HTR-8/SVneo (cell line): ENCODE measurements at places on chromosomes 11 and 22.
A peak's percentile ranks its signal among the peaks of the same experiment; 100 is the strongest.

- no peak for DNase-seq
Observed at GRCh38 chr22:37205046-37205445, 7.2 kb downstream of the SSTR3 start.

- peak; percentile 41 for DNase-seq
Observed at GRCh38 chr11:9251311-9251710, 13.8 kb downstream of the DENND5A start.

DNA sequence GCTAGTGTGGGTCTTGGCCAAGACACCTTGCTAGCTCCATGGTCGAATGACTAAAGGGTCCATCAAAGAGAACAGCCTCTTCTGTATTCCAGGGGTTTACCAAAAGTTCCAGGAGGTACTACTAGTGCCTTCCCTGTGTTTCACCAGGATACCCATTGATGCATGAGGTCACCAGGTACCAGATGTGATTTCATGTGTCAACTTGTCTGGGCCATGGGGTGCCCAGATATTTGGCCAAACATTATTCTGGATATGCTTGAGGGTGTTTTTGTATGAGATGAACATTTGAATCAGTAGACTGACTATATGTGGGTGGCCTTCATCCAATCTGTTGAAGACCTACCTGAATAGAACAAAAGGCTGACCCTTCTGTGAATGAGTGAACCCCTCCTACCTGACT is 92.8 kb downstream of the GALNT18 start:
- no peak for DNase-seq

DNA sequence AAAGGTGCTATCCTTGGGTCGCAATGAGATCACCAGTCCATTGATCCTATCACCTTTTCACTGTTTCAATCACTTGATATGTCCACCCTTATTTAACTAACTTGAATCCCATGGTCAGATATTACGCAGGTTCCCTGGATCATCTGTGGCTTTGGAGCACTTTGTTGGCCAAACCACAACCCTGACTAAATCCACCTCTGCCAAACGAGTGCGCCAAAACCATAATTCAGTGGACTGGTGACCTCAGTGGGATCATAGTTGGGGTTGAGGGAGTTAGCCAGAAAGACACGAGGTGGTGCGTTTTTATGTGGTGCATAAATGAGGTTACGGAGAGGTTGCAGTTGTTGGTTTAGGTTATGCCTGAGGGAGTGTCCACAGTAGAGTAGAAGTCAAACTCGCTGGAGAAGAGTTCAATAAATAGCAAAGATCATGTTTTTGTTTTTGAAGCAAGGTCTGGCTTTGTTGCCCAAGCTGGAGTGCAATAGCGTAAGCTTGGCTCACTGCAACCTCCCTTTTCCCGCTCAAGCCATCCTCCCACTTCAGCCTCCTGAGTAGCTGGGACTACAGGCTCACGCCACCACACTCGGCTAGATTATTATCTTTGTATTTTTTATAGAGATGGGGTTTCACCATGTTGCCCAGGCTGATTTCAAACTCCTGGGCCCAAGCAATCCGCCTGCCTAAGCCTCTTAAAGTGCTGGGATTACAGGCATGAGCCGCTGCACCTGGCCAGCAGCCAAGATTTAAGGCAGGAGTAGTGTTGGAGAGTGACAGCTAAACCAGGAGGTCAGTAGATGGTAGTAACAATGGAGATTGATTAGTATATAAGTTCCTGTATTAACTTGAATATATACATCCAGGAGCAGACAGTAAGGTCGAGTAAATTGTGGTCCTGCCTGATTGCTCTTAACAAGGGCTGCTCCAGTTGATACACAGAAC is 4.5 kb downstream of the FOXR1 start:
- no peak for DNase-seq

DNA sequence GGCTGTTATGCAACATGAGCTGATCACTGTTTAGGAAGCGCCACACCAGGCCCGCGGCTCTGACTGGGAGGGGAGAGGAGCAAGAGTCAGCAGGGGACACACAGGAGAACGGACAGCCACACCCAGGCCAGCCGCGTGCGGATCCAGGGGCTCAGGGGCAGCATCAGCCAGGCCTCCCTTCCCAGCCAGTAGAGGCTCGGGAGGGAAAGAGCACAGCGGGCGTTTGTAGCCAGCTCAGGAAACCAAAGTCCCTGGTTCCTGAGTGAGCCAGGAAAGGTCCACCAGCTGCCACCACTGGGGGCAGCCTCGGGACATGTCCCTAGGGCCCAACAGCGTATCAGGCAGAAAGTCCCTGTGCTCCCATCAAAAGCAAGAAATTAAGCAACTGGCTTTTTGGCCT is 71.8 kb upstream of the PITPNB start:
- peak; percentile 10 for DNase-seq

- DNase-seq, result peak; percentile 76
Observed at GRCh38 chr22:36331306-36331911, 56.4 kb downstream of the MYH9 start.

- DNase-seq, result no peak
Observed at GRCh38 chr11:36196411-36196998, 92.7 kb downstream of the COMMD9 start.

GRCh38 chr22:19057539-19057938 is 64.7 kb downstream of the DGCR2 start:
- no peak for DNase-seq

GRCh38 chr22:49212002-49212401 is 615.7 kb downstream of the BRD1 start:
- DNase-seq, result no peak

GRCh38 chr11:76025068-76025467 is 181.2 kb downstream of the WNT11 start:
- DNase-seq, result peak; percentile 28

GRCh38 chr11:67442504-67443404 is 522 bp downstream of the CORO1B start:
- no peak for DNase-seq

DNA sequence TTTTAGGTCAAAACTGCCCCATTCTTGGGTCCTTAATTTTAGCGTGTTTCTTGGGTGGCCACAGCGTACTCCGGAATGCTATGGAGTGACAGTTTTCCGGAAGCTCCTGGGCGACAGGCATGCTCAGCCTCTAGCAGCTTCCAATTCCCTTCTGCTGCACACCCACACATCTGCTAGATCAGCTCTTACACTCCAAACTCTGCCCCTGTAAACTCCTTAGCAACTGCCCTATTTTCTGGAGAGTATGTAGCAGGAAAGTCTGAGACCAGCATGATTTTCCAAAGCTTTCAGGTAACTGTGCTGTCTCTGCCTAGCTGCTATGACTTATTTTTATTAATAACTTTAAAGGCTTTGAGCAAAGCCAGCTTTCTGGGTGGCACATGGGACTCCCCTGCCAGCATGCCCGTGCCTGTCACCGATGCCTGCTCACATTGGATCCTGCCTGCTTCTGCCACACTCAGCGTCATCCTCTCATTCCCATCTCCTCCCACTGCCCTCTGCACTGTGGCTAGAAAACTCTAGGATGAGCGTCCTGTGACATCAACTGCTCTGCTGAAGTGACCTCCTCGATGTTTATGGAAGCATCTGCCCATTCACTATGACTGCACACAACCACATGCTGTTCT is 17.3 kb downstream of the TOLLIP start:
- no peak for DNase-seq

GRCh38 chr11:69508974-69509373 is 27.5 kb downstream of the LINC01488 start:
- no peak for DNase-seq

GRCh38 chr22:25621986-25622385 is 57.5 kb downstream of the GRK3 start:
- peak; percentile 7 for DNase-seq

GRCh38 chr22:37401401-37402183 is 25.7 kb downstream of the ELFN2 start:
- DNase-seq, result no peak

GRCh38 chr11:33909150-33909549 is 17.3 kb upstream of the LMO2 start:
- no peak for DNase-seq

DNA sequence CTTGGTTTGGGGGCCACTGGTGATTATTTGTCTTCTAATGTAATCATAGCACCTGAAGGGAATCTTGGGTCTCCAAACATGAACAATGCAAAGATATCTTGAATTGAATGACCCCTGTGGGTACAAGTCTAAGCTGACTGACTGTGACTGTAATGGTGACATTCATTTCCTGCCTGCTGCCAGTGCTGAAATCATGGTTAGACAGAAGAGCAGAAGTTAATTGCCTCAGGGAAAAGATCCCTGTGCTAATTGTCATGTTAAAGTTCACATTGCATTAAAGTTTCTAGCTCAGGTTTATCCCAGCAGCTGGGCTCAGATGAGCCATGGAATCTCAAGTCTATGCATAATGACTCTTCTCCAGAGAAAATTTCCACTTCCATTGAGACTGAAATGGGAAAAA is 772.0 kb downstream of the ETS1 start:
- no peak for DNase-seq

- DNase-seq, result peak; percentile 19
Observed at GRCh38 chr11:27427183-27427980, 45.2 kb downstream of the LGR4 start.

GRCh38 chr11:77529685-77530084 is 55.8 kb upstream of the PAK1 start:
- DNase-seq, result no peak

- DNase-seq, result no peak
Observed at GRCh38 chr22:29945435-29945834, 62.5 kb downstream of the MTMR3 start.

- peak; percentile 79 for DNase-seq
Observed at GRCh38 chr11:57800444-57801182, 39.0 kb downstream of the CTNND1 start.

- DNase-seq, result no peak
Observed at GRCh38 chr22:17562906-17563870, at the start of gene SLC25A18. SLC25A18 (plus strand) TSS chr22:17563498; CDS start chr22:17579945, 16,447 bp downstream.

GRCh38 chr11:99682646-99683045 is 661.9 kb downstream of the CNTN5 start:
- DNase-seq, result no peak

GRCh38 chr22:46287873-46288751 is 8.6 kb upstream of the GTSE1 start:
- DNase-seq, result no peak

DNA sequence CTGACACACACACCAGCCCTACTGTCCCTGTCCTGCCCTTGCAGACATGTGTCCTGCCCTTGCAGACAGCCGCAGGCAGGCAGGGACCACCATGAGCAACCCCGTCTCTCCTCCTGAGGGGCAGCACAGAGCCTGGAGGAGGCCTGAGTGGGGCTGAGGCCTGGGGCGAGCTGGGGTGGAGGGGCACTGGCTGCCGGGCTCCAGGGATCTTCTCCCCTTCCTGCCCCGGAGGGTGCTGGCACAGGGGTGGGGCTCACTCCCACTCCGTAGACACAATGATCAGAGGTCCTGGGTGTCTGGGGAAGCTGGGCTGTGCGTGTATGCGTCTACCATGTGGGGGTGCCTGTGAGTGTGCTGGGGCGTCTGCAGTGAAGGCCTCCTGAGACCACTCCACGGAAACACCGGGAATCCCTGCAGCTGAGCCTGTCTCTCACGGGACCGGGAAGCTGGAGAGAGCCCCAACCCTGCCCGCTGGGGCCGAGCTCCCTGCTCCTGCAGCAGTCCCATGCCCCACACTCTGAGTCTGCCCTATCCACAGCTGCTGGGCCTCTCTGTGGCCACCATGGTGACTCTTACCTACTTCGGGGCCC is 588 bp downstream of the TSPAN32 start:
- DNase-seq, result no peak

GRCh38 chr11:72700146-72700545 is 25.9 kb upstream of the PDE2A start:
- DNase-seq, result no peak

- peak; percentile 26 for DNase-seq
Observed at GRCh38 chr11:5369789-5370188, 13.8 kb upstream of the OR51M1 start.

- no peak for DNase-seq
Observed at GRCh38 chr11:7968686-7969085, 3.4 kb upstream of the NLRP10 start.

- DNase-seq, result no peak
Observed at GRCh38 chr11:130180491-130180890, 20.9 kb downstream of the ST14 start.

- no peak for DNase-seq
Observed at GRCh38 chr11:9396752-9397151, 12.3 kb downstream of the IPO7 start.

DNA sequence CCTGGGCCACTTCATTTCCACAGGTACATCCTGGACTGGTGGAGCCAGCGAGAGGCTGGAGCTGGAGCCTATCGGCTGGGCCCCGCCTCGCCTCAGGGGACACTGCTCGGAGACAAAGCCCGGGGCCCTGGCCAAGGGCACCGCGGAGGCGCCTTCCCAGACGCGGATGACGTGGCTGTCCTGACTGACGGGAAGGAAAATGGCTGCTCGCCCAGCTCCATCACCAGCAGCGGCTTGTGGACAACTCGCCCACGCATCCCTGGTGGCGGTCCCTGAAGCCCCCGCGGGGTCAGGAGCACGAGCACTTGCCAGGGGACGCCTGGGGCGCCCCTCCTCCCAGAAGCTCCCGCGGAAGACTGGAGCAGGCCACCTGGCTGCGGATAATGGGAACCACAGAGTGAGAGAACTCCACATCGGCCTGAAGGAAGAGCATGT is 49.6 kb downstream of the CECR2 start:
- no peak for DNase-seq

GRCh38 chr11:111736621-111737443 is 29.4 kb downstream of the PPP2R1B start:
- no peak for DNase-seq

DNA sequence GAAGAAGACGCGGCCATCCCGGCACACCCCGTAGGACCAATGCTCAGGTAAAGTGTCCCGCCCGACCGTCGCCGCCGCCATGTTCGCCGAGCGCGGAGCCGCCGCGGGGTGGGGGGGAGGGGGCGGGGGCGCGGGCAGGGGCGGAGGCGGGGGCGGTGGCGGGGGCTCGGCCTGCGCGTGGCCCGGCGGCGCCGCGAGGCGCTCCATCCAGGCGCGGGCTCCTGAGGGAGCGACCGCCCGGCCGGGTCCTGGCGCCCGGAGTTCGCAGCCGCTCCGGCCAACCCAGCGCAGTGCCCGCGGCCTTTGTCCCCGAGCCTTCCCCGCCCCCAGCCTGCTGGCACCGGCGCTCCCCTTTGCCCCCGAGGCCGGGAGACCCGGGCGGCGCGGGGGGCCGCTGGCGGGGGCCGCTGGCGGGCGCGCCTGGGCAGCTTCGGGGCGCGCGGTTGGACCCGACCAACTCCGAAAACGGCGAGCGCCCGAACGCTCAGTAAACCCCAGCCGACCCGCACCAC is at the start of gene PLEKHA7:
TSS of gene PLEKHA7 (minus strand) at position 94 of the 512 bp plus-strand sequence. CDS start at position 81, 13 bp downstream.
- no peak for DNase-seq

DNA sequence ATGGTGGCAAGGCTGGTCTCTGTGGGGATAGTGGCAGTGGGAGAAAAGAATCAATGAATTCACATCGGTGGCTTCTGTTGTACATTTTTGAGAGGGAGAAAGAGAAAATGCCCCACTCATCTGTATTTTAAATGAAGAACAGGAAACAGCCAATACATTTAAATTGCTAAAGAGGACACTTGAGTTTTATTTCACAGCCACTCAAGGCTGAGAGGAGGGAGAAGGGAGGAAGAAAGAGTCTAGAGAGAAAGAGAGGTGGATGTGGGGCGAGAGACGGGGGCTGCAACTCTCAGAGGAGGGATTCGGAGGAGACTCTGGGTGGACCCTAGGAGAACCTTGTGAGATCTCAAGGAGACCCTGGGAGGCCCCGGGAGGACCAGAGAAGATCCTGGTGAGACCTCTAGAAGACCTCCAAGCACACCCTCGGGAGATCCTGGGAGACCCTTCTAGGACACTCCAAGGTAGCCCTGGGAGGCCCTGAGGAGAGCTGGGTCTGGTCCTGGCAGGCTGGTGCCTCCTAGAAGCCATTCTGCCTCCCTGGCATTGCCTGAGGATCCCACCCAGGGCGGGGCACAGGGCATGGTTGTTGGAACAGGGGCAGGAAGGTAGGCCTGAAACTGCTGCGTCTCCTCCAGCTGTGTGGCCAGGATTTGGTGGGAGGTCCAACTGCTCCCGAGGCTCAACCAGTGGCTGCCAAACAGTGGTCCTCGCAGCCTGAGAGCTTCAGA is 91.0 kb upstream of the SHISAL1 start:
- no peak for DNase-seq
